NCI-H2107 (cell line): ENCODE measurements at places on chromosomes 6 and 20.

DNA sequence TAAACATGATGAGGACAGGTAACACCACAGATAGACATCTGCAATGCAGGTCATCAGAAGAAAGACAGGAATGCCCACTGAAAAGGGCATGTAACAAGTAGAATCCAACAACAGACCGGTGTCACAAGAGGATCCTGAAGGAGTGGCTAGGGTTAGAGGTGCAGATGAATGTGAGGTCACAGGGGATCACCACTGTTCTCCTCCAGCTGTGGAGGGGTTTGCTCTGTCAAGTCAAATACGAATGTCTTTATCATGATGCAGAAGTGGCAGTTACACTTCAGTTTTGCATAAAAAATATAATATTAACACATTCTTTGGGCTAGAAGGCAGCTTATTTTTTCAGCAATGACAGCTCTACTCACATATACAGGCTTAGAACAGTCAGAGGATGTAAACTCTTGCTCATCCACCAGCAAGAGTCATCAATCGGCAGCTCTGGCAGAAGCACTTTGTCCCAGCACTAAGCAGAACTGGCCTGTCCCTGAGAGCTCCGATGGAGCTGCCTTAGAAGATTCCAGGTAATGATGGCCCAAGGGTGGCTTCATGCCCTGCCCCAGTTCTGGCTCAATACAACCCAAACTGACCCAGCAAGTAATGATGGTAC lies 130.4 kb upstream of the TRAF3IP2 start:
- DNase-seq = no peak

- DNase-seq = no peak
These were observed 71.0 kb downstream of the EDN1 start for GRCh38 chr6:12361042-12361765.

GRCh38 chr20:36501367-36502006 lies 39.8 kb upstream of the MYL9 start:
- DNase-seq = no peak

GRCh38 chr6:3457710-3458602 lies 1.1 kb upstream of the SLC22A23 start:
- DNase-seq = peak; percentile 38

GRCh38 chr6:90415178-90415577 lies 118.5 kb upstream of the BACH2 start:
- DNase-seq = no peak

DNA sequence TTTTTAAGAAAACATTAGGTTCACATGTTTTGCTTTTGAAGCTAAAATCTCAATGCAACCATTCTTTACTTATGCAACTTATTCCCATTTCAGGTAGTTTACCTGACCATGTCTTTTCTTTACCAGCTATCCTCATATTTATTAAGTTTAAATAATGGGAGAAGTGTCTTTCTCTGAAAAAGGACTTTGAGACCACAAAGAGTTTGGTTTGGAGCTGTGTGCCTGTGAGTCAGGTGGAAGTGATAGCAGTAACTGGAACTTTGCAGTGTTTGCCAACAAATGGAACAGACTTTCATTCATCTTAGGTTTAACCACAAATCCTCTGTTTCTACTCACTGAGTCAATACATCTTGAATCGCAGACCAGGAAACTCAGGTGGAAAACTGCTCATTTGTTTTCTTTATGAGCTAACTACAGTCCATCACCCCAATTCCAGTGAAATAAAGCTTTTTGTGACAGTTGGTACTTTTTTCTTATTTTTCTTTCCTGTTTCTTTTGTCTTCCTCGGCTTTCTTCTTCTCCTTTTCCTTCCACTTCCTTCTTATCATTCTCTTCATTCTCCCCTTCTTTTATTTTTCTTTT lies 148.3 kb upstream of the RIN2 start:
- no peak for DNase-seq

DNA sequence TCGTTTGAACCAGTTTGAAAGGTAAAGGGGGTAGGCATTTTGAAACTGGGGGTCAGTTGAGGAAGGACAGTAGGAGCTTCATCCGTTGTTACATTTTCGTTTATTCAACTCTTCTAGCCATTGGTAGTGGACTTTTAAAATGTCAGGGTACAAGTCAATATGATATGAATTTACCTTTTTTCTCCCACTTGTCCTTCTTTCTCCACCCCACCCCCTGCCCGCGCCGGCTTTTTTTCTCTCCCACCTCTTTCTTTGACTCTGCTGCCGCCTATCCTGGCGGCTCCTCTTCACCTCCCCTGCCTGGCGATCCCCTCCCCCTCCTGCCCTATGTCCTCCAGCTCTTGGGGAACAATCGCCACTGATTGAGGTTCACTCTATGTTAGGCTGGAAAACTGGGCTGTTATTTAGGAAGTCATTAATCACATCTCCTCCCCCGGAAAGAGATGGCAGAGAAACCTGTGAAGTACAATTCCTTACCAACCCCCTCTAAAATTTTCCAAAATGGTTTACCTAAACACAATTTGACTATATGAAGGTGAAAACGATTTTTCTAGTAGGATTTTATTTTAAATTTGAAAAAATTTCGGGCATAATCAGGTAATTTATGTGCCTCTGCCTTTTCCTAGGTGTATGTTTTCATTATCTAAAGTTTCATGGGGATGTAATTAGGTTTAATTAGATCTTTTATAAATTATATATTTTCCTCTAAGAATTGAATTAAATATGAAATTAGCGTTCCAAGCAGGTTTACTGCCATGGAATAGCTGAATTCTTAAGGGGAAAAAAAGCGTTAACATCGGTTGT lies 778 bp upstream of the LIN28B start:
- no peak for DNase-seq

DNA sequence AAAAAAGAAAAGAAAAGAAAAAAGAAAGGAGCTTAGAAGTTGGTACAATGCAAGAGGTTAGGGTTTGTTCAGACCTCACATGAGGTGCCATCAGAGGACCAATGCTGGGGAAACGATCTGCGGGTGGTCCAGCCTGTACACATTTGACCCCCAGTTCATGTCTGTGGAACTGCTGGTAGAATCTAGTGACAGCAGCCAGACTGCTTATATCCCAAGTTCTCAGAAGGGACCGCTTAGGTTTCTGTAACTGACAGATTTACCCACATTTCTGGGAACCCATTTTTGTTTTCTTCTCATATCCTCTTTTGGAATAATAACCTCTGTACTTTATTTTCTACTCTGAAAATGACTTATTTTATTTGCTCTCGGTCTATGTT lies 4.7 kb downstream of the PPP1R18 start:
- DNase-seq = no peak

DNA sequence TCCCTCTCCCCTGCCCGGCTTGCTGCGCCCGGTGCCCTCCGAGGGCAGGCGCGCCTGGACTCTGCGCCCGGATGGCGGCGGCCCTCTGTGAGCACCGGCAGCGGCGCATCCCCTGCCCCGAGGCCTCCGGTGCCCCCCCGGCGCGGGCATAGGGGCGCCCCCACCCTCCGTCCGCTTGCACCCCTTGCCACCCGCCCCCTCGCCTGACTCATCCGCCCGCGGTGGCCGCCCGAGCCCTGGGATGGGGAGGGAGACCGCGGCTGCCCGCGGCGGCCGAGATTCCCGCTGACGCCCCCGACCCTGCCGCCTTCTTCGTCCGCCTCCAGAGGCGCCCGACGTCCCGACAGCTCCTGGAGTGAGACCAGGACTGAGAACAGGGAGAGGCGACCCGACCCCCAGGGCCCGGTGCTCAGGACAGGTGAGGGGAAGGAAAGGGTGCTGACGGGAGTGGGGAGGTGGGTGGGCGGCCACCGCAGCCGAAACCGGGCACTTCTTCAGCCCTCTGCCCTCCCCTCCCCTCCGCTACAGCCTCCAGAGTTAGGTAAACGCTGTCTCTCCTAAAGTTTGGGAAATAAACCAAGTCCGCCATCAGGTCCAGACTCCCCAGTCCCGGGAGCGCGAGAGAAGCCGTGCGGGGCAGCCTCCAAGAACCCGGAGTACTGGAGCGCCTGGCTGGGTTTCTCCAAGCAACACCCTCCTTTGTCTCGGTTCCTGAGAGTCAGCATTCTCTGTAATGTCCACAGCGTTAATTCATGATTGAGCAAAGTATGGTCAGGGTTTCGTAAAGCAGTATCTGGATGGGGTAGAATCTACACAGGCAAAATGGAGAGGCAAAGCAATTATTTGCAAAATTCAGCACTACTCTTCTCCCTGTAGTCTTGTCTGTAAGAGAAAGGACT lies 539 bp downstream of the TMEM200A start:
- no peak for DNase-seq

- DNase-seq = no peak
These were observed 11.5 kb downstream of the OR2H2 start for GRCh38 chr6:29596381-29596900.

GRCh38 chr6:61833176-61833755 lies 452.8 kb downstream of the KHDRBS2 start:
- no peak for DNase-seq

DNA sequence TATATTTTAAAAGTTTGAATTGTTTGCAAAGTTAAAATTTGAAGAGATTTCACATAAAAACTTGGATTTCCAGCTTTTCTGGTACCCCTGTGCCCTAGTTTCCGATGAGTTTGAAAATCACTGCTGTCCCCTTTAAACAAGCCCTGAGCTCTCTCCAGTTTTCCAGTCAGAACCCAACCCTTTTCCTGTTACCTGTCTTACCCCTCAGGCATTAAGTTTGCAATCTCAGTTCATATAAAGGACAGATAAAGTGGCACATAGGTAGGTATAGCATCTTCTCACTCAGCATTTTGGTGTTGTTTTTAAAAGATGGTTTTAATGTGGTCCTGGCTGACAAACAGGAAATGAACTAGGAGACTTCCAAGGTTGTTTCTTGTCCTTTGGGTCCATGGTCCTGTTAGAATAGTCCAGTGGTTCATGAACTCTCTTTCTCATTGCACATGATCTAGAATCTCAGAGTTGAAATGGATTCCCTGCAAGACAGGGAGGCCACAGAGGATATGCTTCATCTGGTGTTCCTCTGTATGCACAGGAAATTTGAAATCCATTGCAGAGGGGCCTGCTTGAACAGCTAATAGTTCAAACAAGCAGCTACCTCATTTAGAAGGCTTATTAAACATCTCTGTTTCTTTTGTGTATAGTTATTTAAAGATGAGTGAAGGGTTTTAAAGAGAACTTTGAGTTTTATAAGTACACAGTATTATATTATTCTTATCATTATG lies 82.7 kb downstream of the JAG1 start:
- no peak for DNase-seq

- DNase-seq = peak; percentile 77
These were observed 461.0 kb upstream of the JARID2 start for GRCh38 chr6:14784596-14785492.

GRCh38 chr6:142885182-142885867 lies 59.7 kb downstream of the HIVEP2 start:
- DNase-seq = no peak

DNA sequence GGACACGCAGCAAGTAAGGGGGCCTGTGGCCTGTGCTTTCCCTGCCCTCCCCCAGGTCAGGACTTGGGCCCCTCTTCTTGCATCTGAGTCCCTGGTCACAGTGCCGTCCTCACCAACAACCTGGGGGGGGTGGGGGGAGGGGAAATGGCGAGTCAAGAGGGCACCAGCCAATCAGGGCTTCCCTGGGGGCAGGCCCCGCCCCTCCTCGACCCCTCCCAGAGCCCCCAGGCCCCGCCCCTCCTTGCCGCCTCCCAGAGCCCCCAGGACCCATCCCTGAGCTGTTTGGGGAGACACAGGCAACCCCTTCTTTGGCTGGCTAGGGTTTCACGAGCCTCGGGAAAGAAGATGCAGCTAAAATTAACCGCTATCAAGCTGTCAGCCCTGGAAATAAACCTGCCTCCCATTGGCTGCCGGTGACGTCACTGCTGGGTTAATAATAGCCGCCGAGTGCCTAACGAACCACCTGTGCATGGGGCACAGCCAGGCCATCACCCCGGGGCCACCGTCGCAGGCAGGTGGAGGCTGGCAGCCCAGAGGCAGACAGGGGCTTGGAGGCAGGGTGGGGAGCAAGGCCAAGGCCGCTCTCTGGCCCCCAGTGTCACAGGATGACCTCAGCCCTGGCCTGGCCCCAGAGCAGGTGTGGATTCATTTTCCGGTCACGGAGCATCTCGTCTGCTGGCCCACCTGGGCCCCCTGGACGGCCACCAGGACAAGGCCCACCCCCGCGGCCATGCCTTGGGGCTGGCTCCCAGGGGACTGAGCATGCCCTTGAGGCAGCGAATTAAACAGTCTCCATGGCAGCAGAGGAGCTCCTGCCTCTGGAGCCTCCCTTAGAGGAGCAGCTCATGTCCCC lies 3.2 kb upstream of the EEF1A2 start:
- DNase-seq = peak; percentile 89

DNA sequence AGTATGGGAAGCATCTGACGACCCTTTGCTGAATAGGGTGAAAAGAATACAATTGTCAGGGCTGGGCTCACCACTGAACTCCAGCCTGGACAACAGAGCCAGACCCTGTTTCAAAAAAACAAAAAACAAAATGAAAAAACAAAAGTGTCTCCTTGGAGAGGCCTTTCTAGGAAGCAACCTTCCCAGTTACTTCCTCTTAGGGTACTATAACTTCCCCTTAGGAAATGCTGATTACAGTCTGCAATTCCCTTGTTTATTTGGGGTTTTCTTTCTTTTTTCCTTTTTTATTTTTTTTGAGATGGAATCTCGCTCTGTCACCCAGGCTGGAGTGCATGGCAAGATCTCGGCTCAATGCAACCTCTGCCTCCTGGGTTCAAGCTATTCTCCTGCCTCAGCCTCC lies 20.5 kb upstream of the TTPAL start:
- no peak for DNase-seq

DNA sequence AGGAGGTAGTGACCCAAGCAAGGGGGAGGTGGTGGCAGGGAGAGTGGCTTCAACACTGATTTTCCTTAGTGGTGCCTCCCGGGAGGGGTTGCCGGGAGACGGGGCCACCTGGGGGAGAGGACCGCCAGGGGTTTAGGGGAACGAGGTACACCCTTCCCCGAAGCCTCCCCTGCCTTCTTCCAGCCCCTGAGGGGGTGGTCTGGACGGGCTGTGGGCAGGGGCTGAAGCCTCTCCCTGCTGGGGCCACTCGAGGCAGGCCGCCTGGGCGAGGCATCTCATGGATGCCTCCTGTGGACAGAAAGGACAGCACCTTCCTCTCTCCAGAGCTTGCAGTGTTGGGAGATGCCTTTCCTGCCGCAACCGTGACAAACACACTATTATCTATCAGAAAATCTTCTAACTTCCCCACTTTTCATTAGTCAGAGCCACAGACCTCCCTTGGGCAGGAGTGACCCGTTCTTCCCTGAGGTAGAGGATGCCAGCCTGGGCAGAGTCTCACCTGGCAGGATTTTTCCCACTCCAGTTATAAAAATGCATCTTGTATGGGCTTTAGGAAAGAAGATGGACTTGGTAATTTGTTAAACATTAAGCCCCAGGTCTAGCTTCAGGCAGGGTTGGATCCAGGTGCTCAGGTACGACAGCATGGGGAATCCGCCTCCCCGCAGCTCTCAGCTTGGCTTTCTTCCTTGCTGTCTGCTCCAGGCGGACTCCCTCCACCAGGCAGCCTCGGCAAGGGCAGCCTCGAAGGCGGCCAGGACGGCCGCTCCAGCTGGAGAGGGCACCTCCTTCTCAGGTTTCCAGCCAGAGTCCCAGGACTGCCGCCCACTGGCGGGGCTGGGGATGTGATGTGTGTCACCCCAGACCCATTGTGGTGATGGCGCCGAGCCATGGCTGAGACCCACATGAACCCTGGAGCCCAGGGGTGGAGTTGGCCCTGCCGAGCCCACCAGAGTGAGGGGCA lies 11.0 kb downstream of the HRH3 start:
- no peak for DNase-seq
